ENCODE measurements at places on chromosomes 7 and 10.

GRCh38 chr7:6530626-6531491 is 20.4 kb downstream of the GRID2IP start:
- DNase-seq = no peak

DNA sequence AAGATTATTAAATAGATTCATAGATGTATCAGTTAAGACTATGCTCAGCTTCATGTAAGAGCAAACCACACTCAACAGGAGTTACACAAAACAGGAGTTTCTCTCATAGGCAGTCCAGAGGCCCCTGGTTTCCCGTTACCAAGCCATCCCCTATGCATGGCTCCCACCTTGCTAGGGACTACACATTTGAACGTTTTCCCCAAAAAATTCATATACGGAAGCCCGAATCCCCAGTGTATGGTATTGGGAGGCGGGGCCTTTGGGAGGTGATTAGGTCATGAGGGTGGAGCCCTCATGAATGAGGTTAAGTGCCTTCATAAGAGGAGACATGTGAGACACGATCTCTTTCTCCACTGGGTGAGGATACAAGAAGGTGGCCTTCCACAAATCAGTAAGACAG is 29.1 kb downstream of the RSU1 start:
- no peak for DNase-seq

DNA sequence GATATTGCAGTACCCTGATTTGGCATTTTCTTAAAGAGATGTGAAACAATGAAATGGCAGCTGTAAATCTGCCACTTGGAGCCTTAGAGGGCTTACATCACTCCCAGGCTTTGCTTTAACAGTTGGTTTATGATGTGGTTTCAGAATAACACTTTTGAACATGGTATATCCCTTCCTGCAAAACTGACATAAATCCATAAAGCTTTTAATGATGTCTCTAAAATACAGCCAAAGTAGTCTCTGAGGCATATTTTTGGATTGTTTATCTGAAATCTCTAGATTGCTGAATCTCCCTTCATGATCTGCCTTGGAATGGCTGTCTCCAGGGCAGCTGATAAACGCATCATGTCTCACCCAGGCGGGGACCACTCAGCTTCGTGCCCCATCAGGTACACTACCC is 377.8 kb upstream of the C7orf33 start:
- DNase-seq = no peak

DNA sequence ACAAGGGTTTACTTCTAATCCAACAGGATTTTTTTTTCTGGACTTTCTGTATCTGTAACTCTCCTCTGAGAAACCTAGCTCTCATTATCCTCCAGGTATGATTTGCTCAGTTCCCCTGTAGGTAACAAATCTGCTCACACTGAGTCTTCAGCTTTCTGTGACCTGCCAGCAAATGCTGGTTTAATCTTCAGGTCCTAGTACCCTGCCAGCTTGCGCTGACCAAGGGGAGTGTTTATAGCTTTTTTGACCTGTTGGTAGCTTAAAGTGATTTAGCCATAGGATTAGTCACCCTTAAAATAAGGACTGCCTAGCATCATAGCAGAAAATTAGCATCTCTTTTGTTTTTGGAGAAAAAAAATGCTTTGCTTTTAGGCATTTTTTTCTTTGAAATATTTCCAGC is 22.4 kb downstream of the SND1 start:
- no peak for DNase-seq
